Stimulated activated naive B cell treated with anti-CD40 and anti-IgM and Interleukin-4, amounts not matched to agents 10 μg/mL and 1 μg/mL and 100 μg/mL, for 72 hours (primary cell): ENCODE measurements at places on chromosomes 1 and 21.
A peak's percentile ranks its signal among the peaks of the same experiment; 100 is the strongest.

DNA sequence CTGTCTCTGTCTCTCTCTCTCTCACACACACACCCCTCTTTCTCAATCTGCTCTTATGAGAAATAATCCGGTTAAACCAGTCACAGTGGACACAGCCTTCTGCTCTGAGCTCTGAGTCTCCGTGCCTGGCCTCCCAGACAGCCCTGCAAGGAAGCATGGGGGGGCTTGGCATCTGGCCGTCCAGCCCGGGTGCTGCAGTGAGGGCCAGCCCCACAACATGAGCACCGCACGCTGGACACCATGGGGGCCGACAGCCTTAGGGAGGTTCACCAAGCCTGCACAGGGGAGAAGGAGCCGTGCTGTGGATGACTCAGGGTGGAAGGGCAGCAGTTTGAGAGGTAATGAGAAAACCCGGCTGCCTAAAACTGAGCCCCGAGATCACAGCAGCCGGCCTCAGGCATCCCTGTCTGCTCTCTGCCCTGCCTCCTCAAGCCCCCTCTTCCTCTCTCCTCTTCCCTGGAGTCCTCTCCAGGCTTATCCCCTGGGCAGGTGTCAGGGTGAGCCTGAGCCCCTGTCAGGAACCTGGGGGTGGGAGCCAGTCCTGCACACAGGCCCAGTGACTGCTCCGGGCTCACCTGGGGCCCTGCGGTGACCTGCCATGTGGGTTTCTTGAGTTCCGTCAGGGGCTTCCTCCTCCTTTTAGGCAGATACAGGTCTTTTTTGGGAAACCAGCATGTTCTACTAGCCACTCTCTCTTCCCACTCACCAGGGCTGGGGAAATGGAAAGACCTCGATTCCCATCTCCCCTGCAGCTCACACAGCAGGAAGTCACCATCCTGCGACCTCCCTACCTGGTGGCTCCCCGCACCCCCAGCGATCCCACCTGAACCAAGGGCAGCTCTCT lies 92.8 kb downstream of the ITPKB start:
- H3K4me3 ChIP-seq: peak overlapping the region; percentile 8
- no peaks in the 10 kb centered on the region for H3K27me3 ChIP-seq
- H3K27ac ChIP-seq: peak overlapping the region; percentile 32
- H3K36me3 ChIP-seq: peaks cover 51% of the 10 kb centered on the region

DNA sequence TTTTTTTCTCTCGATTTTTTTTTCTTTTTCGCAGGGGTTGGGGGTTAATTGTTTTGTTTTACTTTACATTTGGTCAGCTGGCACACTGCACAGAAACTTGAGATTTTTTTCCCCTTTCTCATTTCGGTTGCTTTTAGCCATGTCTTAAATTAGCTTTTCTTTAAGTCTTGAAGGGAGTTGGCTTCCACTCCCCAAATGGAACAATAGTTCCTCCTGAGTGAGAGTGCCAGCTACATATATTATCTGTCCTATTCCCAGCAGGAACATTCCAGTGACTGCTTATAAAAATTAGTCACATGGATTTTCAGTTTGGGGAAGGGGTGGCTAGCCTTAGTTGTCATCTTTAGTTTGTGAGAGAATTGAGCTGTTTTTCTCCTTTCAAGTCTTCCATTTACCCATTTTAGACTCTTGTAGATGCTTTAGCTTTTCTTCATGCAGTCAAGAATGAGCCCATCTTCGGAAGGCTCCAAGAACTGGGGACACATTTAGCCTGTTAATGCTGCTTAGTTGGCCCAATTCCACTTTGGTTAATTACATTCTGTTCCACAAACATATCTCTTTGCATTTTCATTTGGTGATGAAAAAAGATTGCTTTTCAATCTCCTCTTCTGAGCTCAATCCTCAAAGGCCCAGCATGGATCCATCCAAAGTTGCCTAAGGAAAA lies 510.1 kb upstream of the CXADR start:
- no peak overlapping the region for H3K27ac ChIP-seq
- H3K4me3 ChIP-seq: no peak overlapping the region
- no peak for DNase-seq
- no peaks in the 10 kb centered on the region for H3K4me1 ChIP-seq

- no peaks in the 10 kb centered on the region for H3K4me1 ChIP-seq
- peak overlapping the region; percentile 32 for H3K27ac ChIP-seq
- no peak for DNase-seq
- H3K4me3 ChIP-seq: no peak overlapping the region
These were observed 8.9 kb upstream of the PDE9A start for GRCh38 chr21:42644223-42645208.

DNA sequence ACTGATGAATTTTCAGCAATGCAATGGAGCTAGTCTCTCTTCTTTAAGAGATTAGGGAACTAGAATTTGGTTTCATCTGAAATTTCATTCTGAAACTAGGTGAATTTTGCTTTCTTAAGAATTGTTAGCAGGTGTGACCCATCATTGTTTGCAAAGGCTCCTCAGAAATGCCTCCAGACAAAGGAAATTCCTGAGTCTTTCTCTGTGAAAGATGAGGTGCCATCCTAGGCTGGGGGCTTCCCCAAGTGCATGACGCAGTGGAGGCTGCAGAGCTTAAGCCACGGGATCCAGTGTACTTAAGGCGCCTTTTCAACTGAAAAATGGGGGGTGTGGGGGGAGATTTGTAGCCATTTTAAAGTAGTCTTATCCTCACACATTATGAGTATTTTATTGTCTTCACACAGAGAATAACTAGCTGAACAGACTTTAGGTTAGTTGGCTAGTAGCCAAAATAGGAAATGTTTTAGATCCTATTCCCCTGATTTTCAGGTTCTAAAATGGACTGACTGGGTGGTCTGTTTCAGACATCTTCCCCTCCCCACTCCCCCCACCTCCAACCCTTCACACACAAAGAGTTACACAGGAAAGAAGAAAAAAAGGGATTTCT lies 202.0 kb downstream of the NFIA start:
- no peaks in the 10 kb centered on the region for H3K36me3 ChIP-seq
- peaks cover 5% of the 10 kb centered on the region for H3K27me3 ChIP-seq
- no peak overlapping the region for H3K4me3 ChIP-seq

DNA sequence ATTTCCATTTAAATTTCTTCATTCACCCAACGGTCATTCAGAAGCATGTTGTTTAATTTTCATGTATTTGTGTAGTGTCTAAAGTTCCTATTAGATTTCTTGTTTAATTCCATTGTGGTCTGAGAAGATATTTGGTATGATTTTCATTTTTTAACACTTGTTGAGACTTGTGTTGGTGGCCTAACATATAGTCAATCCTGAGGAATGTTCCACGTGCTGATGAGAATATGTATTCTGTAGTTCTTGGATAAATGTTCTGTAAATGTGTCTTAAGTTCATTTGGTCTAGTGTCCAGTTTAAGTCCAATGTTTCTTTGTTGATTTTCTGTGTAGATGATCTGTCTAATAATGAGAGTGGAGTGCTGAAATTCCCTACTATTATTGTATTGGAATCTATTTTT lies 22.7 kb upstream of the LCE5A start:
- no peaks in the 10 kb centered on the region for H3K4me1 ChIP-seq
- DNase-seq: no peak
- H3K27me3 ChIP-seq: peaks cover 7% of the 10 kb centered on the region
- no peaks in the 10 kb centered on the region for H3K36me3 ChIP-seq

DNA sequence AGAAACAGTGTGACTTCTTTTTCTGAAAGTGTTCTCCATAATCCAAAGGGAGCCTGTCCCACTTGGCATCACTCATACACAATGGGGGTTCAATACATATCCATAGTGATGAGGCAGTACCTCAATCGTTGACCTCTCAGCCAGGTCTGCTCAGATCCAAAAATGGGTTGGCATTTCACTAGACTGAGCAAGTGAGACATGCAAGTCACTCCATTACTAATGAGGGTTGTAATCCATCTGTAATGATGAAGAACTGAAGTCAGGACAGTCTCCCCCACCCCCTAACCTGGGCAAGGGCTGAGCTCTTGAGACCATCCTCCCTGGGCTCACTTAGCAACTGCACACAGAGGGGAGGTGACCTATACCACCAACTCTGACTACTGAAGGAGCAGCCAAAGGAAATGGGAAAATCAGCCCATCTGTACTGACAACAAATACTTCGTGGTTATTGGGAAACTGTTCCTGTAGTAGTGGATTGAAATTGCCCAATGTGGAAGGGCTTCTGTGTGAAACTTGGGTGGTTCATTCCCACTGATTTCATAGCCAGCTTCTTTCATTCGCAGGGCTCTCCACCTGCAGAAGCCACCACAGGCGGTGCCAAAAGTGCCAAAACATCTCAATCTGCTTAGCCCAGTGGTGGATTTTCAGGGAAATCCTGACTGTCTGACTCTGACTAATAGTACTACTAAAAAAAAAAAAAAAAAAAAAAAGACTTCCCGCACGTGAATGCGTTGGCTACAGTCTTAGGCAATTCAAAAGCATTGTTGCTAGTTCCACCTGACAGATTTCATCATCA lies 5.0 kb downstream of the NGF start:
- no peak overlapping the region for H3K27ac ChIP-seq
- H3K36me3 ChIP-seq: peaks cover 2% of the 10 kb centered on the region
- no peak overlapping the region for H3K4me3 ChIP-seq
- no peak for DNase-seq
- no peaks in the 10 kb centered on the region for H3K4me1 ChIP-seq
- H3K27me3 ChIP-seq: peaks cover 28% of the 10 kb centered on the region

- DNase-seq: no peak
- H3K27ac ChIP-seq: no peak overlapping the region
- H3K4me3 ChIP-seq: no peak overlapping the region
- peaks cover 18% of the 10 kb centered on the region for H3K4me1 ChIP-seq
- H3K27me3 ChIP-seq: no peaks in the 10 kb centered on the region
- H3K36me3 ChIP-seq: no peaks in the 10 kb centered on the region
These were observed 307.7 kb downstream of the LMO4 start for GRCh38 chr1:87636198-87636892.

DNA sequence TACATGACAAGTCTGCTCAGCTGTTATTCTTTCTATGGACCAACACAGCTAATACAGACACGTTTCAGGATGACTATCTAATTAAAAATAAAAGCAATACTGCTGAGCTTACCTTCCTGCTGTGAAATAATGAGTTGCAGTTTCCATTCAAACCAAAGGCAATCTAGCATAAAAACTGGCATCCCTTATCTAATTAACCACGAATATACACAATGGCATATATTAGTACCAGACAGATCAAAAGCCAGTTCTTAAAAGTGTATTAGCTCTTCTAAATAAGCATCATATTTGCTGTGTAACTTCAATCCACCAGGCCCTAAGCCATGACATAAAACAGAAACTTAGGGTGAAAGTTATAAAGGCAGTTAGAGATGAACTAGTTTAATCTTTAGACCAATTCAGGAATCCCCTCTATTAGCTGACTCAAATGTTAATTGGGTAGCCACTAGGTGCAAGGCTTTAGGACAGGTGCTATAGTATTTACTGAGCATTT lies 20.6 kb downstream of the TESK2 start:
- no peaks in the 10 kb centered on the region for H3K27me3 ChIP-seq
- no peak for DNase-seq
- H3K4me1 ChIP-seq: peaks cover 58% of the 10 kb centered on the region
- peak overlapping the region; percentile 62 for H3K27ac ChIP-seq

- peaks cover 1% of the 10 kb centered on the region for H3K36me3 ChIP-seq
- H3K4me1 ChIP-seq: peaks cover 13% of the 10 kb centered on the region
- H3K27me3 ChIP-seq: peaks cover 33% of the 10 kb centered on the region
- H3K4me3 ChIP-seq: peak overlapping the region; percentile 69
- DNase-seq: no peak
- no peak overlapping the region for H3K27ac ChIP-seq
These were observed 678 bp downstream of the TTC39A start for GRCh38 chr1:51329443-51330325.

DNA sequence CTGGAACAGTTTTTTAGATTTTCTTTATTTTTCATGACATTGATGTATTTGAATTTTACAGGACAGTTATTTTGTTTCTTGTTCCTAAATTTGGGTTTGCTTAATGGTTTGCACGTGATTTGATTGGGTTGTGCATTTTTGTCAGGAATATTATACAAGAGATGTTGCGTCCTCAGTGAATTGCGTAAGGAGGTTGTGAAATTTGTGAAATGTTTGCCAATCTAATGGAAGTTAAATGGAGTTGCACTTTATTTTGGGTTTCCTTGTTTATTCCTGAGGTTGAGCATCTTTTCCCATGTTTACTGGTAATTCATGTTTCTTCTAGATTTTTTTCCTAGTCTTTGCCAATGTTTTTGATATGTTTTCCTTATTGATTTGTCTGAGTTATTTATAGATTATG lies 19.9 kb downstream of the ZNF648 start:
- no peak overlapping the region for H3K27ac ChIP-seq
- H3K4me3 ChIP-seq: no peak overlapping the region
- H3K36me3 ChIP-seq: no peaks in the 10 kb centered on the region
- H3K27me3 ChIP-seq: peaks cover 19% of the 10 kb centered on the region
- no peaks in the 10 kb centered on the region for H3K4me1 ChIP-seq
- no peak for DNase-seq

GRCh38 chr1:14852291-14852690 lies 253.8 kb downstream of the KAZN start:
- H3K27ac ChIP-seq: no peak overlapping the region
- H3K27me3 ChIP-seq: peaks cover 21% of the 10 kb centered on the region
- no peak for DNase-seq
- no peaks in the 10 kb centered on the region for H3K4me1 ChIP-seq
- no peak overlapping the region for H3K4me3 ChIP-seq

GRCh38 chr21:39966786-39967185 lies 99.5 kb downstream of the PCP4 start:
- H3K4me3 ChIP-seq: no peak overlapping the region
- H3K27ac ChIP-seq: no peak overlapping the region
- H3K27me3 ChIP-seq: no peaks in the 10 kb centered on the region
- H3K4me1 ChIP-seq: no peaks in the 10 kb centered on the region
- DNase-seq: no peak

- no peak for DNase-seq
- no peak overlapping the region for H3K4me3 ChIP-seq
- peaks cover 15% of the 10 kb centered on the region for H3K27me3 ChIP-seq
- H3K4me1 ChIP-seq: no peaks in the 10 kb centered on the region
These were observed 23.5 kb upstream of the LMO4 start for GRCh38 chr1:87305151-87305550.

DNA sequence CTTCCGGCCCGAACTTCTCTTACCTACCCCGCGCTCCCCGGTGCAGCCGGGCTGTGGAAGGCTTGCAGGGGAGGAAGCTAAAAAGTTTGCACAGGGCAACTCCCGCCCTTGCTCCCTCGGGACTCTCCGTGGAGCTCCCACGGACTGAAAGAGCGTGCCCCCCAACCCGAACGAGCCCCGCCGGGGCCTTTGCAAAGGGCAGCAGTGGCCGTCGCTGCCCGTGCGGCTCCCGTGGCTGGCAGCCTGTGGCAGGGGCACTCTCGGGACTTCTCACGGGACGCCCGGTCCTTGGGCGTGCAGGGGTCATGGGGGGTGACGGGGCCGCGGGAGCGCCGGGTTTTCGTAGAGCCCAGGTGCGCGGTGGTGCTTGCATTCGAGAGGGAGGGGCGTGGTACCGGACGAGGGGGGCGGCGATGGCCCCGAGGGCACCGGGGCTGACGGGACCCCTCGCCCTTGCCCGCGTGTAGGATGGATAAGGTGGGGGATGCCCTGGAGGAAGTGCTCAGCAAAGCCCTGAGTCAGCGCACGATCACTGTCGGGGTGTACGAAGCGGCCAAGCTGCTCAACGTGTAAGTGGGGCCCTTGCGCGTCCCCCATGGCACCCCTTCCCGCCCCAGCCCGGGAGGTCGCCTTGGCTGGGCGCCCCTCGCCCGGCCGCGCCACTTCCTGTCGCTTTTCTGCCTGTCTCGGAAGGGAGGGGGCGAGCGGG lies 711 bp downstream of the GADD45A start:
- H3K27me3 ChIP-seq: no peaks in the 10 kb centered on the region
- peak overlapping the region; percentile 89 for H3K4me3 ChIP-seq
- H3K36me3 ChIP-seq: peaks cover 9% of the 10 kb centered on the region
- H3K27ac ChIP-seq: peak overlapping the region; percentile 67

GRCh38 chr1:221998781-221999180 lies 256.9 kb upstream of the DUSP10 start:
- H3K4me3 ChIP-seq: no peak overlapping the region
- H3K27ac ChIP-seq: no peak overlapping the region
- H3K27me3 ChIP-seq: no peaks in the 10 kb centered on the region
- H3K4me1 ChIP-seq: peaks cover 20% of the 10 kb centered on the region
- DNase-seq: no peak
